GM10248 (cell line): ENCODE measurements at places on chromosomes 7 and 10.

DNA sequence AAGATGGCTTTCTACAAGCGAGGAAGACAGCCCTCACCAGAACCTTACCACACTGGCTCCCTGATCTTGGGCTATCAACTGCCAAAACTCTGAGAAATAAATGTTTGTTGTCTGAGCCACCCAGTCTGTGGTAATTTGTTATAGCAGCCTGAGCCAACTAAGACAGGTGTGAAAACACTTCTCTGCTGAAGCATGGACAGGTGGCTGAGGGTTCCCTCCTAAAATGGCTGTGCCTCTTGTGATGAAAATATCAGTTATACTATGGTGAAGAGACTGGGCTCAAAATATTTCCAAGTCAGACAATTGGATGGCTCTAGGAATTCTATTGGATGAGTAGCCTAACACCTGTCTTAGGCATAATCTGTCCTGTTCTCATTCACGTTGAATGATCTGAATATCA lies 78.1 kb downstream of the CDK1 start:
- DNase-seq: no peak

- no peak for DNase-seq
These were observed 8.7 kb downstream of the TAF3 start for GRCh38 chr10:7826971-7827370.

DNA sequence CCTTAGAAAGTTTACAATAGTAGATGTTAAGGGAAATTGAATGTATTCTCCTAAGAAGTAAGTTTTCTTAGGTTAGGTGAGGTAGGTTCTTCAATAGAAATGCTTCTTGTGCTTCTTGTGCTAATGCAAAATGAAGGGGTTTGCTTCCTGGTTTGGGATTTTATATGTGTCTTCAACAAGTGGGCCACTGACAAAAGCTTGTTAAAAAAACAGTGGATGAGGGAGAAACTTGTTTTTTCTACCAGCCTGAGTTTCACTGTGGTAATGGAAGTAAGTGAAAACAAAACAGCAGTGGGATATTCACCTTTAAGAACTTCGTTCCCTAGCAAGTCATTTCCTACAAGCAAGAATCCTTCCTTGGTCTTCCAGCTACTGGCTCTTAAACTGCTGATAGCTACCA lies 107.5 kb downstream of the FOXP2 start:
- no peak for DNase-seq

GRCh38 chr10:62327885-62328284 lies 46.3 kb upstream of the ZNF365 start:
- no peak for DNase-seq

DNA sequence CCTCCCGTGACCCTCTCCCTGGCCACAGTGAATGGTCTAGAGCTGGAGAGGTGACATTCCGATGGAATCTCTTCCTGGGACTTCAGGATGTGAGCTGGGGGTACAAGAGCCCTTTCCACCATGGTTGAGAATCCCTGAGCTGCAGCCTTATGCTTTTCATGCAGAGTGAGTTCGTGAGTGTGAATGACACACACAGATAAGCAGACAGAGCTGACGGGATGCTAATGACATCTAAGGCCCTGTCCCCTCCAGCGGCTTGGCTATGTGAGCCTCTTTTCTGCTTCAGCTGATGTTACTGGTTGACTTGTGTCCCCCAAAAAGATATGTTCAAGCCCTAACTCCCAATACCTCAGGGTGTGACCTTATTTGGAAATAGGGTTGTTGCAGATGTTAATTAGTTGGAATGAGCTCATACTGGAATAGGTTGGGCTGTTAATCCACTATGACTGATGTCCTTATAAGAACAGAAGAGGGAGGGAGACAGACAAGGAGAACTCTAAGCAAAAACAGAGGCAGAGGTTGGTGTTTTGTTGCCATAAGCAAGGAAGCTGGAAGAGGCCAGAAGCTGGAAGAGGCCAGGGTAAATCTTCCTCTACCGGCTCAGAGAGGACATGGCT lies 111.1 kb upstream of the AFAP1L2 start:
- DNase-seq: no peak

- DNase-seq: no peak
These were observed 106.0 kb downstream of the UPF2 start for GRCh38 chr10:11936389-11937152.

GRCh38 chr7:80967917-80968297 lies 49.1 kb upstream of the SEMA3C start:
- no peak for DNase-seq

DNA sequence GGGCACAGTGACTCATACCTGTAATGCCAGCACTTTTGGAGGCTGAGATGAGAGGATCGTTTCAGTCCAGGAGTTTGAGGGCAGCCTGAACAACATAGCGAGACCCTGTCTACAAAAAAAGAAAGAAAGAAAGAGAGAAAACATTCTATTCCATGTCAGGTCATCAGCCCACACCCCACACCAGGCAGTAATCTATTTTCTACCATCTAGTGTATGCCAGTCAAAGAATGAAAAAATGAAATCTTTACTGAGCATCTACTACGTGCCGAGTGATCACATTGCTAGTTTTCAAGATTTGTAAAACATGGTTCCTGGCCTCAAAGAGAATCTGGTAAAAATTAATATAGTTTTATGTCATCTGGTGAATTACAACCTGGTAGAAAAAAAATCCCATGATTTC lies 3.1 kb upstream of the EPHB4 start:
- DNase-seq: no peak

DNA sequence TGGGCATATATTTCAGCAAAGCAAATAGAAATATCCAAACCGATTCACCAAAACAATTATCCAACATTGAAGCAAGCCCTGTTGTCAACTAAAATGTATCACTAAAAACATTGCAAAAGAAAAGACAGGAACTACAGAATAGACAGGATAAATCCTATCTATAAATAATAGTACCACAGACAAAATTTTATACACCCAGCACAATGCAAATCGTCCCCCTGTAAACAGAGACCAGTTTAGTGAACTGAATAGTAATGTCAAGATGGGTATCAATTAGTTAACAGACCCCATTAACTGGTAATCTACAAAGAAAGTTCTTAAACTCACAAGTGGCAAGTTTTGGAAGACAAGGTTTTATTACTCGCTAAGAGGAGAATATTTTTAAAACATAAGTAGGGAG lies 4.0 kb downstream of the ZC3HAV1 start:
- DNase-seq: no peak

- no peak for DNase-seq
These were observed 34.7 kb downstream of the SVIL start for GRCh38 chr10:29600067-29600466.

- DNase-seq: no peak
These were observed 35.9 kb downstream of the APBB1IP start for GRCh38 chr10:26474026-26474425.

DNA sequence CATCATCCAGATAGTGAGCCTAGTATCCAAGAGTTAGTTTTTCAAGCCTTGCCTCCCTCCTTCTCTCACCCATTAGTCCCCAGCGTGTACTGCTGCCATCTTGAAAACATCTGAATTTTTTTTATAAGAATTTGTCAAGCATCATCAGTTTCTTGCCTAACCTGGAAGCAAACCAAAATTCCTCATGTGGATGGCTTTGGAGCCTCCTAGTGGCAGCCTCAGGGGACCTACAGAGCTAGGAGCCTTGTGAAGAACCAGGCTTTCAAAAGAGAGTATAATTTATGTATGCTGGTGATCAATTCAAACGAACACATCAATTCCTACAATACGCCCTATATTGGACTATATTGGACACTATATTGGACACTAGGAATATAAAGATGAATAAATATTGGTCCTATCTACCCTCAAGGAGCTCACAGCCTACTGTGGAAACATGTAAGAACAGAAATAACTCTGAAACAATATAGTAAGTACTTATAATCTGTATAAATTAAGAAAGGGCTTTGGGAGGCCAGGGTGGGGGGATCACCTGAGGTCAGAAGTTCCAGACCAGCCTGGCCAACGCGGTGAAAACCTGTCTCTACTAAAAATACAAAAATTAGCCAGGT lies 63.4 kb downstream of the HPSE2 start:
- no peak for DNase-seq

DNA sequence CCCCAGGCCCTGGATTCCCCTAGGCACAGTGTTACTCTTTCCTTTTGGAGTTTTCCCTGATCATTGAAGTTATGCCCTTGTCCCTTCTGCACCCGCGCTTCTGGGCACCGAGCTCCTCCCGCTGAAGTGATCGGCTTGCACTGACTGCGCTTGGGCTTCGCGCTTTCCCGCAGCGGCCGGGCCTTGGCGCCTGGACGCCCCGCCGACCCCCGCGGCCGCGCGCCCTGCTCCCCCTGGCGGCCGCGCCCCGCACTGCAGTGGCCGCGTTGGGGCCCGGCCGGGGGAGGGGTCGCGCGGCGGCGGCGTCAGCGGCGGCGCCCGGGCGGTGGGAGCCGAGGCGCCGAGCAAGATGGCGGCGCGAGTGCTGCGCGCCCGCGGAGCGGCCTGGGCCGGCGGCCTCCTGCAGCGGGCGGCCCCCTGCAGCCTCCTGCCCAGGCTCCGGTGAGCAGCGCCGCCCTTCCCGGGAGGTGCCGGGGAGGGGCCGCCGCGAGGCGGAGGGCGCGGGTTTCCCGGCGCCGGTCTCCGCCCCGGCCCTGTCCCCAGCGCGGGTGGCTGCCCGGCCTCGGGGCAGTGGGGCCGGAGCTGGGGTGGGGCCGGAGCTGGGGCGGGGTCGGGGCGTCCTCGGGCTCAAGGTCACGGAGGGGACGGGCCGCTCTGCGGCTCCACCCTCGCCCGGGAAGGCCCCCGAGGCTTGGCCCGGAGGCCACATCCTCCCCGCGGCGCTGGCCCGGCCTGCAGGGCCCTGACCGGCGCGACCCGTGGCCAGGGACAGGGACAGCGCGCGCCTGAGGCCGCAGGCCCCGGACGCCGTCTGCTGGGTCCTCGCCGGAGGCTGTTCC lies at the start of gene NIPSNAP2:
Gene NIPSNAP2 (plus strand): TSS at position 325 of the 839 bp plus-strand sequence. CDS start 25 bp downstream, at position 350.
- peak; percentile 89 for DNase-seq

GRCh38 chr7:51141451-51142003 lies 175.1 kb downstream of the COBL start:
- no peak for DNase-seq

GRCh38 chr7:150963707-150964559 lies 14.2 kb downstream of the KCNH2 start:
- DNase-seq: no peak

GRCh38 chr10:113709221-113709838 lies 29.6 kb downstream of the CASP7 start:
- no peak for DNase-seq

GRCh38 chr7:112147793-112148361 lies 58.3 kb downstream of the DOCK4 start:
- no peak for DNase-seq

DNA sequence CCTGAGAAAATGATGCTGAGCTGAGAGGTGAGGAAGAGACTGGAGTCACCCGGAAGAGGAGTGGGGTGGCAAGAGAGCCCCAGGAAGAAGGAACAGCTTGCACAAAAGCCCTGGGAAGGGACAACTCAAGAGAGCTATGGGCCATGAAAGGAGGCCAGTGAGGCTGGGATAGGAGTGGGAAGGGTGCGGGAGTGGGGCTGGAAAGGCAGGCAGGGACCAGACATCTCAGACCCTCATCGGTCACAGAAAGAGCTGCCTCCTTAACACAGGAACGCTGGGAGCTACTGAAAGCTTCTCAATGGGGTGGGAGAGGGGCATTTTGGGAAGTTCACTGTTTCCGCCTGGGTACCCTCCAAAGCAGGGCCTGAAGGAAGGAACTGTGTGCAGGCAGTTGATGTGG lies 122.0 kb upstream of the UNC5B start:
- DNase-seq: no peak

GRCh38 chr10:118958984-118959925 lies 70.3 kb upstream of the NANOS1 start:
- no peak for DNase-seq

- peak; percentile 73 for DNase-seq
These were observed 9.0 kb upstream of the ARPC1B start for GRCh38 chr7:99365318-99366141.

GRCh38 chr10:131355056-131355455 lies 43.5 kb upstream of the TCERG1L start:
- DNase-seq: no peak

DNA sequence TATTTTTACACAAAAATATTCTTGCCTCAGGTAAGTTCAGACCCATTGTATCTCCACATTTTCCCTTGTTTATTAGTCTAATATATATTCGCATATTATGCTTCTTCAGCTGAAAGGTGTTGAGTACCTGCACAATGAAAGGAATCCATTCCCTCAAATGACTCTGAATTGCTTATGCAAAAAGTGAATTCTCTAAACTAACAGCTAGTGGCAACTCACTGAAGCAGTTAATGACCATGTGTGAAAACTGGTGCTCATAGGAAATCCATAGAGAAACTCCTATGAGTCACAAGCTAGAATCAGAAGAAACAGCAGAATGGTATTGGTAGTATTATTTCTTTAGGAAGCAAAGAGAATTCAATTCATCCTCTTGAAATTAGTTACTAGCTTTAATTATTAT lies 33.5 kb upstream of the RNF148 start:
- DNase-seq: no peak

DNA sequence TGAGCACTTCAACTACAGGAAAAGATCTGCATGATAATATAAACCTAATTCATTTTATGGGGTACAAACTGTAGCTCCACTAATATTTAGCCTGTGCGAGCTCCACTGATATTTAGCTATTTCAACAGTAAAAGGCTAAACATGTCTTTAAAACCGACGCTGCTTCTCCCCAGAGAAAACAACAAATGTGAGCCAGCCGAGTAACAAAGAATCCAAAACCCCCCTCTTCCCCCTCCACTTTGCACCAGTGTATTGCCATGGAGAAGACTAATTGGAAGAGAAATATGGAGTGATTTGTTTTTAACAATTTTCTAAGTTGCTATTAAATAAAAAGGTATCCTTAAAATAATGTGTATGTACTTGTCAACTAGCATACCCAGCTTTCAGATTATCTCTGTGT lies 136.7 kb downstream of the GFRA1 start:
- no peak for DNase-seq

DNA sequence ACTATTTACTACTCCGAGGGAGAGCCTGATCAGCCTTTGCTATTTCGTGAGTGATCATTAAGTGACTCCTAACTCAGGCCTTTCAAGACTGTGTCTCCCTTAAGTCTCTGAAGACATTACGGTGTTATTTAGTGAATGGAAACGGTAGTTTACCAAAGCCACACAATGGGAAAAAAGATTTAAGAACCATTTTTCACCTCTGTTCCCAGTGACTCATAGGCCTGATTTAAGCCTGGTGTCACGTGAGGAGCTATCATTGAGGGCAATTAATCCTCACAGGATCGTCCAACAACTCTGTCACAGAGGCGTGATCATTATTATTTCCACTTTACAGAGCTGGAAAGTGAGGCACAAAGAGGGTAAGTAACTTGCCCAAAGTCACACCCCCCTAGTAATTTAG lies 20.3 kb downstream of the C10orf90 start:
- DNase-seq: no peak

- DNase-seq: no peak
These were observed 1.6 kb upstream of the ANKRD2 start for GRCh38 chr10:97570789-97571471.
